ENCODE measurements at places on chromosomes 7 and 10.

DNA sequence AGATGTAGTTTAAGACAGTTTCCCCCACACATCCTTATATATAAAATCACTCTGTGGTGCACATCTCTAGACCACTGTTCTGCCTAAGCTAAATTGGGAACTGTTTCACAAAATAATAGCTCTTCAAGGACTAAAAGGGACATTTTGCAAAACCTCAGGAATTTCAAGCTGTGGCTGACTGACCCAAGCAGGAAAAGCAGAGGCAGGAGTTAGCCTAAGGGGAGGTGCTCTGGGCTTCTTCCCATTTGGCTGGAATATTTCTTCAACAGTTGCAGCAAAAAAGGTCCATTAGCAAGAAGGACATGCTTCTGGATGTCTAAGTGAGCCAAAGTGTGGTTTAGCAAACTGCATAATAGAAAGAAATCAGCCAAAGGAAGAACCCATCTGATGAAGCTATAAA lies 551.2 kb upstream of the ANKRD30A start:
- no peak for DNase-seq

DNA sequence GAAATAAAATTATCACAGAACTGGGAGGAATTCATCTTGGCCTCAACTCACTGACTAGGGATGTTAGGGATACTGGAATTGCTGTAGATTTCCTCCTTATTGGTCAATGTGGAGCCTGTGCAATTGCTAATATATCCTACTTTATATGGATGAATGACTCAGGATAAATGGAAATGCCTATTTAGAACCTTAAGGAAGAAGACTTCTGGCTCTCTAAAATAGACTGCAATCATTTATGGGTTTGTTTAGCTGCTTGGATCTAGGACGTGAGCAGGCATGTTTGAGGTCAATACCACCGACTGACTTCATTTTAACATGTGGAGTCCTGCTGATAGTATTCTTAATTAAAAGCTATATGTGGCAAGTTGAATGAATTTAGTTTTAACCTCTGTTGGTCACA lies 1040.1 kb upstream of the LRRN3 start:
- no peak for DNase-seq

GRCh38 chr7:151013733-151014497 lies 10.4 kb downstream of the ATG9B start:
- peak; percentile 79 for DNase-seq

GRCh38 chr10:22623633-22624253 lies 90.6 kb downstream of the PIP4K2A start:
- no peak for DNase-seq

GRCh38 chr10:126846959-126847358 lies 58.3 kb upstream of the DOCK1 start:
- DNase-seq: no peak

DNA sequence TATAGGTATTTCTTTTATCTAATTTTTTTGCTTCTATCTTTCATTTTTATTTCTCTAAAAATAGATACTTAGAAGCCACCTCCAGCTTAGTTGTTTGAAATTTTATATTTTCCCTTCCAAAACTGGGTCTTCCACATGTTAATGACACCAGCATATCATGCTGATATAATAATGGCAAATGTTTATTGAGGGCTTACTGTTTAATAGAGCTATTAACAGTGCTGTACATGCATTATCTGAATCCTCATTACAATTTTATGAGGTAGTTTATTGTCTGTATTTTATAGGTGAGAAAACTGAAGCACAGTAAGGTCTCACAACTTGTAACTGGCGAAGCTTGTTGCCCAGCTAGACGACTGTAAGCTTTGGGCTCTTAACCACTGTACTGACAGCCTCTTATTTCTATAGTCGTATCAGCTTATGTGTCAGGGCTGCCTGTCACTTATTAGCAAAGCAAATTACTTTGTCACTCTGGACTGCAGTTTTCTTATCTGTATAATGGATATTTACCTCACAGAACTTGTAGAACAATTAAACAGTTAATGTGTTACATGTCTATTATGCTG lies 51.2 kb downstream of the ANKIB1 start:
- no peak for DNase-seq

DNA sequence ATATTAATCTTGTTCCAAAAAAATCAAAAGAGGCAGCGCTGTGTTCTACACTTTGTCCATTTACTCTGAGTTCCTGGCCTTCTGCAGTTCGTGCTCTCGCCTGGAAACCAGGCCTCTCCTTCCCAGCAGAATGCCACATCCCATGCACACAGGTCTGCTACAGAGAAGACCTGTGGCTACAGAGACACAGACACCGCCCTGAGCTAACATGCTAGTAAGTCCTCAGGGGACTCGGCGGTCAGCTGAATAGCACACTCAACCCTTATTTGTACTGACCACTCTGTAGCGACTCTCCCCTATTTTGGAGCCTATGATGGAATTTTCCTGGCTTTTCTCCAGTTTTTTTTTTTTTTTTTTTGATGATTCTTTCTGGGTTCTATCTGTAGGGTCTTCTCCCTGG lies 12.8 kb downstream of the CREB3L2 start:
- no peak for DNase-seq

DNA sequence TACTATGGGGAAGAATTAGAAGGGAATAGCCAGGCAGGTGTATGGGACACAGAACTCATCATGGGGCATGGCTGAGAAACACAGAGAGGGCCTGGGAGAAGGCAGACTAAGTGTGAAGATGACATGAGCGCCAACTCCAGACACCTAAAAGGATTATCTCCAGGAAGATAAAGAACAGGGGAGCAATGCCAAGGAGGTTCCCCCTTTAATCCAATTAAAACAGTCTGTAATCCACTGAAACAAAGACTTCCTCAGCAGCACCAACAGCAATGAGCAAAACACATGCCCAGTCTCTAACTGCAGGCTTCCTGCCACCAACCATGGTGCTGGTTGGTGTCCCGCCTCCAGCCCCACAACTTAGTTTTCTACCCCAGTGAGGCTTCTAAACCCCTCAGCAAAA lies 108.9 kb downstream of the GRID1 start:
- no peak for DNase-seq

DNA sequence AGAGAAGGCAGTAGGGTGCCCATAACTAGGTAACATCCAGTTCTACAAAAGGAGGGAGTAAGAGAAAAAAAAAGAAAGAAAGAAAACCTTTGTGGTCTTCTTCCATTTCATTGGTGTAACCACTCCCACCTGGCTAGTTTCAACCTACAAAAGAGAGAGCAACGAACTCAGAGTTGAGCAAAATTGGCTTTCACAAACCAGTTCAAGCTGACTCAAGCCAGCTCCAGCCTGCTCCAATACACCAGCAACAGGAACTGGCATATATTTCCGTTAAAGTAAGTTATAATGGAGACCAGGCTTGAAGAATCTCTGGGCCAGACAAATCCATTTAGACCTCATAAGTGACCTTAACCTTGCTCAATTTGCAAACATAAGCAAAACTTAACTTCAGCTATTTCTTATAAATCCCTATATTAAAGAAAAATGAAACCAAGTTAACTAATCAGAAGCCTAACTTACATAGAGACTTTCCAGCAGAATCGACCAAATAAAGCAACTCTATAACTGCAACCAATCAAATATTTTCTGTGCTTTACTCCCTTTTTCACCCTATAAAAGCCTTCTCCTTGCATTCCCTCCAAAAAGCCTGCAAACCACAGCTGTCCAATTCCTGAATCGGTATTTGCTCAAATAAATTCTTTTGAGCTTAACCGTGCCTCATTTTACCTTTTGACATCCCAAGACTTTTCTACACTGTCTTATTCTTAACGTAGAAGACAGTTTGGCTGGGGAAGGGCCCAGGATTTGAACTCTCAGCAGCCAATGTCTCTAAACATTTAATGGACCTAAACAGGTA lies 10.1 kb downstream of the ANKRD22 start:
- no peak for DNase-seq

GRCh38 chr7:150326657-150327268 lies 3.4 kb upstream of the ACTR3C start:
- no peak for DNase-seq

- DNase-seq: no peak
Measured at GRCh38 chr10:132143162-132143561, 43.6 kb upstream of the DPYSL4 start.

DNA sequence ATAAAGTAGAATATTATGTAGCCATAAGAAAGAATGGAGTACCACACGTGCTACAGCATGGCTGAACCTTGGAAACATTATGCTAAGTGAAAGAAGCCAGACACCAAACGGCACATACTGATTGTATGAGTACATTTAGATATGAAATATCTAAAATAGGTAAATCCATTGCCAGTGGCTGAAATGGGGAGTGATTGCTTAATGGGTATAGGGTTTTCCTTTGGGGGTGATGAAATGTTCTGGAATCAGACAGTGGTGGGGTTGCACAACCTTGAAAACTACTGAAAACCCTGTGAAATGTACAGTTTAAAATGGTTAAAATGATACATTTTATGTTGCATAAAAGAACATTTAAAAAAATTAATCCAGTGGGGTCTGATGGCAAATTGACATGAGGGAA lies 667.9 kb downstream of the AUTS2 start:
- DNase-seq: no peak

DNA sequence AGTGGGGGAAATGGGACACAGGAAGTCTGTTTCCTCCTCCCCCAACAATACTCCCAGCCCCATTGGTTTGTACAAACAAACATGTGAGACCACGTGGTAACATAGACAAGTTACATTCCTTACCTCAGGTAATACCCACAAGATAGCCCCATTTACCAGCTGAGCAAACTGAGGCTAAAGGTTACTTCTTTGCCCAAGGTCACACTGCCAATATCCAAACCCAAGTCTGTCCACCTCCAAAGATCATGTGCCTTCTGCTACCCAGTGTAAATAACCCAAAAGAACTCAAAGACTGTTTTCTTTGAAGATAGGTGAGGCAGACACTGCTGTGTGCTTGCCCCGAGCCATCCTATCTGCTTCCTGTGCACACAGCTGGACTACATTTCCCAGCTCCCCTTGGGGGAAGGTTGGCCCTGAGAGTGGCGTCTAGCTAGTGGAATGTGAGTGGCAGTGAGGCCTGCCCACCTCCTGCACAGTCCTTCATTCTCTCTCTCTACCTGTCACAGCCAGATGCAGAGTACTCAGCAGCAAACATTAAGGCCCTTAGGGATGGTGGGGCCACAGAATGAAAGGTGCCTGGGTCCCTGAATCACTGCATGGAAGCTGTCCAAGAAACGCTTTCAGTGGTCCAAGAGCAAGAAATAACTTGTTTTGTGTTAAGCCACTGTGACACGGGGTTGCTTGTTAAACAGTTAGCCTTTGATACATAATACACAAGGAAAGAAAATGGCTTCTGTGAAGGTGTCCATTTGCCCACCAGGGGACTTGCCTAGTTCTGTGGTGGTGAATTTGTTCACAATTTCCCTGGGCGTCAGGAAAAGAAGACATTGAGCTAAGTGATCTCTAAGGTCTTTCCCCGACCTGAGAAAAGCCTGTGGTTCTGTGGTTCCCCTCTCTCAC lies 257.7 kb upstream of the NFE2L3 start:
- DNase-seq: no peak

DNA sequence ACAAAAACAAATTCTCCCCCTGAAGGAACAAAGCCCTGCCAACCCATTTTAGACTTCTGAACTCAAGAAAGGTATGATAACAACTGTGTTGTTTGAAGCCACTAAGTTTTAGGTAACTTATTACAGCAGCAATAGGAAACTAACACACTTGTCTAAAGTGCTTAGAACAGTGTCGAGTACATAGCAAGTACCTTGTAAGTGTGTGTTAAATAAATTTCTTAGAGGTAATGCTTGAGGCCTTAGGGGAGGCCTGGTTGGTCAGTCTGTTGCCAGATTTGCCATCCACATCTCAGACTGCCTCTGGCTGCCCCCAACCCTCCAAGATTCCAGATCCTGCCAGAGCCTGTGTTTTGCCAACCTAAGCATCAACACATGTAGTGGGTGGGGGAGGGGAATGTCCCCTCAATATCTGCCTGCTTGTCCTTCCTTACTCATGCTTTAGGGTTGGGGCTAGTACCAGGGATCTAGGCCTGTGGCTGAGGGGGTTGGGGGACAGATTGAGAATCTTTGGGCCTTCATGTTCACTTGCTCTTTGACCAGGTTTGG lies 27.1 kb upstream of the PAX2 start:
- DNase-seq: no peak

Data from activated CD8-positive, alpha-beta memory T cell treated with anti-CD3 and anti-CD28 coated beads for 1 hour (primary cell).